ENCODE measurements at places on chromosomes 1 and 21.

- DNase-seq = no peak
Observed at GRCh38 chr1:202709276-202710041, 795 bp downstream of the SYT2 start.

GRCh38 chr1:246921481-246921880 is 10.3 kb downstream of the AHCTF1 start:
- DNase-seq = no peak

- no peak for DNase-seq
Observed at GRCh38 chr1:172500207-172500606, 32.7 kb upstream of the SUCO start.

GRCh38 chr1:95982711-95983110 is 738.9 kb upstream of the PTBP2 start:
- no peak for DNase-seq

DNA sequence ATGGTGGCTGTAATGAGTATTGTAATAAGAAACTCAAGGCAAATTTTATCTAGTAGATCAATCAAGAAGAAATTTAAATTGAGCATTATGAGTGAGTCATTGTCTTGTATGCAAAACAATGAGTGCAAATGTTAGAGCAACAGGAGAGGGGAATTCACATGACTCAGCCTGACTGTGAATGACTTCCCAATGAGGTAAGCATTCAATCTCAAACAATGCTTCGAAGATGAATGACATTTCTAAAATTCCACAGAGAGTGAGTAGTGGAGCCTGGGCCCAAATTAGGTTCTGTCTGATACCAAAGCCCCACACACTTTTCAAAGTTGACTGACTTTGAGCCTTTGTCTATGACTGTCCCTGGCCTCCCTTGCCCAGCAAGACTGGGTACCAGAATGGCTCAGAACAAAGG is 738.0 kb downstream of the PTPRU start:
- no peak for DNase-seq

- no peak for DNase-seq
Observed at GRCh38 chr1:83583351-83584014, 415.4 kb downstream of the TTLL7 start.

- no peak for DNase-seq
Observed at GRCh38 chr1:99662539-99663080, 16.7 kb downstream of the PALMD start.

DNA sequence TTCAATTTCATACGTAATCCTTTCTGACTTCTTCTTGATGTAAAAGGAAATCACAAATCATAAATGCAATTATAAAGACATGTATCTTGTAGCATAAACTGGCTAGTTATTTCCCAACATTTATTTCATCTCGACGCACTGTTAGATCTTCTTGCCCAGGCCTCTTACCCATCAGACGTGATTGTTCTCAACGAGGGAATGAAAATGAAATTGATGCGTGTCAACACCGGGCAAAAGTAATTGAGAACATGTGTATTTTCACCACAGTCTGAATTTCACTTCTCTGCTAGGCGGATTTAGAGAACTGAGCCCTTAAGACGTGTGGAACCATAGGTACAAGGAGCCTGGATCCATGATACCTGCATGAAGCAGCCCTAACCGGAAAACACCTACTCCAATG is 519.7 kb downstream of the KCNT2 start:
- no peak for DNase-seq

DNA sequence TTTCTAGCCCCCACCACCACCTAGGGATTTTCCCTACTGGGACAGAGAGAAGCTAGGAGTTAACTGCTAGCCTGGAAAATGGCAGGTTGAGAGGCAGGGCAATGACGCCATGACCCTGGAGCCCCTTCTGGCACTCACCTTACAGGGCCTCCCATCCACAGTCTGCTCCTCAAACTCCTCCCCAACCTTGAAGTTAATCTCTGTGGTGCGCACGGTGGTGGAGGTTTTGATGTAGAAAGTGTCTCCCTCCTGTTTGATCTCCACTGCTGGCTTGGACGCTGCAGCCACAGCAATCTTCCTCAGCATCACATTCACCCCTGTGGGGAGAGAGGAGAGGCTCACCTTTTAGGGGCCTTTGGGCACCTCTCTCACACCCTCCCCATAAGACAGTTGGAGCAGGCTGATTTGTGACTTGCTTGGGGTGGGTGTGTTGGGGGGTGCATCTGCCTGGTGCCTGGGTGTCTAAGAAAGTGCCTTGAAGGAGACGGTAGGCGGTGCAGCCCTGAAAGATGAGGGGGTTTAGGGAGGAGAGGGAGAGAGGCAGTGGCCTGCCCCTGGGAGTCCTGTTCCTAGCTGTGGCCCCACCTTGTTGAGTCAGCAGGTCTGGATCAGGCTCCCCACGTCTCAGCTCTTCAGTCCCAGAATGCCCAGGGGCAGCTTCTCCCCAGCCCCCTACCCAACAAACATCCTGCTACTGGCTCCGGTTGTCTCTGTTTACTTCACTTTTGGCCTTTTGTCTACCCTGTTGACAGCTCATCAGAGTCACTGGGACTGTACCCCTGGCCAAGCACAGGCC is 4.4 kb downstream of the CRABP2 start:
- no peak for DNase-seq

DNA sequence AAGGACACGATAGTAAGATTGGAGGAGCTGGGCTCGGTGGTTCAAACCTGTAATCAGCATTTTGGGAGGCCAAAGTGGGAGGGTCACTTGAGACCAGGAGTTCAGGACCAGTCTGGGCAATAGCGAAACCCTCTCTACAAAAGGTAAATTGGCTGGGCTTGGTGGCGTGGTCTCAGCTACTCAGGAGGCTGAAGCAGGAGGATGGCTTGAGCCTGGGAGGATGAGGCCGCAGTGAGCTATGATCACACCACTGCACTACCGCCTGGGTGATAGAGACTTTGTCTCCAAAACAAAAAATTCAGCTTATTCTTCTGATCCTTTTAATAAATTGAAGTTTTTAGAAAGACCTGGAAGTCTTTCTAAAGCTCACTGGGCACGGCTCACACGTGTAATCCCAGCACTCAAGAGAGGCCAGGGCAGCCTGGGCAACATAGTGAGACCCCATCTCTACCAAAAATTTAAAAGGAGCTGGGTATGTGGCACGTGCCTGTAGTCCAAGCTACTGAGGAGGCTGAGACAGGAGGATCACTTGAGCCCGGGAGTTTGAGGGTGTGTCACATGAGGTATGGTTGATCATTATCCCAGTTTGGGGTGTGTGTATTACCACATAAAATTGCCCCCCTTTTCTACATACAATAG is 15.3 kb downstream of the MASP2 start:
- no peak for DNase-seq
